ENCODE measurements at places on chromosomes 3 and 15.

DNA sequence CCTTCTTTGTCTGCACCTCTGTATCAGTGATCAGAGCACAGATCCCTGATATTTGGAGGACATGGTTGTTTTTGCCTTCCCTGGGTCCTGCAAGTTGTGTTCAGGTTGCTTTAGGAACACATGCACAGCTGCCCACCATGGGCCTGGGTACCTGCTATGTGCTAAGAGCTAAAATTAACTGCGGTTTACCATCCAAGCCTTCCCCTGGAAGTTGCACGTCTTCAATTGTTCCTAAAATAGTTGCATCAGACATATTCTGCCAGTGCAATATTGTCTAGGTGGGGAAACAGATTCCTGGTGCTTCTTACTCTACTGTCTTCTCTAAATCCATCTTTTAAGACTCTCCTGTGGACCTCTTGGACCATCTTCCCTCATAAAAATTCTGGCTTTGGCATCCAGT is 80.9 kb downstream of the PDE8A start:
- DNase-seq, result no peak

DNA sequence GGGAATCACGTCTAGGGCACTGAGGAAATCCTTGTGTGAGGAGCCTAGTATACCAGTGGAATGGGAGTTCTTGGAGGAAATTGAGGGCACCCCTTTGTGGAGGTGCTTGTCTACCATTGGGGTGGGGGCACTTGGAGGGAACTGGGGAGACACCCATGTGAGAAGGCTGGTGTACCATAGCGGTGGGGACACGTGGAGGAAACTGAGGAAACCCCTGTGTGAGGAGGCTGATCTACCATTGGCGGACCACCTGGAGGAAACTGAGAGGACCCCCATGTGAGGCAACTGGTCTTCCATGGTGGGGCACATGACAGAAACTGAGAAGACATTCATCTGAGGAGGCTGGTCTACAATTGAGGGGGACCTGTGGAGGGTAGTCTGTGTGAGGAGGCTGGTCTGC is 164.5 kb downstream of the FBLN2 start:
- DNase-seq, result no peak

DNA sequence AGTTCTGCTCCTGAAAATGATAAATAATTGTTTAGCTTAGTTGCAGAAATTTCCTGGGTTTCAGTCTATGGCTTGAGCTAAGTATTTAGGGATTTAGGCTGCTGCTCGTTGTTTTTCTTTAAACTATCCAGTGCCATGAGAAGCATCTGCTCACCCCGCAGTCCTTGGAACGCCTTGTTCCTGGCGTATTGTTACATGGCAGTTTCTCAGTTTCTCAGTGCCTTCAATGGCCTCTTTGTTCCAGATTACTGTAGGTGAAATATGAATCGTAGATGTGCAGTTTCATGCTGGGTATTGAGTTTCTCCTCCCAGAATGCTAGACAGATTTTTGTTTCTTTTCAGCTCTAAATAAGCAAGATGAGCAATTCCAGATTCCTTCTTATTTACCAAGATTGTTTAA is 269.5 kb upstream of the GBE1 start:
- no peak for DNase-seq

- no peak for DNase-seq
Observed at GRCh38 chr3:35183927-35184675, 455.2 kb upstream of the ARPP21 start.

- no peak for DNase-seq
Observed at GRCh38 chr3:13166243-13167063, 93.2 kb upstream of the IQSEC1 start.

GRCh38 chr3:125128861-125129501 is 73.2 kb upstream of the HEG1 start:
- DNase-seq, result no peak

DNA sequence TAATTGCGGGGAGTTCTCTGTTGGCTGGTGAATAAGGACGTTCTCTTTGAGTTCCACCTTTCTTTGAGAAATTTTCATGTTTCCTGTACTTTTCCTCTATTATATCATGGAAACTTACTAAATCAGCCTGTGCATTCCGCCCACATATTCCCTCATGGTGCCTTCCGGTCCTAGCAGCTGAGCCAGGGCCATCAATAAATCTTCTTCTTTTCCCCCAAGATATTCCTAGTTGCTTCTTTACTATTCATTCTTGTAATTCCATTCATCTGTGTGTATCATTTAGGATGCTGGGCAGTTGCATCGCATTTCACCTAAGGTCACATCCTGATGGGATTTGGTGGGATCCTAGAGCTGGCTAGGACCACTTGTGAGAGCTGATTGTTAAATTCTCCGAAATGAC is 139.2 kb downstream of the RBMS3 start:
- DNase-seq, result no peak

DNA sequence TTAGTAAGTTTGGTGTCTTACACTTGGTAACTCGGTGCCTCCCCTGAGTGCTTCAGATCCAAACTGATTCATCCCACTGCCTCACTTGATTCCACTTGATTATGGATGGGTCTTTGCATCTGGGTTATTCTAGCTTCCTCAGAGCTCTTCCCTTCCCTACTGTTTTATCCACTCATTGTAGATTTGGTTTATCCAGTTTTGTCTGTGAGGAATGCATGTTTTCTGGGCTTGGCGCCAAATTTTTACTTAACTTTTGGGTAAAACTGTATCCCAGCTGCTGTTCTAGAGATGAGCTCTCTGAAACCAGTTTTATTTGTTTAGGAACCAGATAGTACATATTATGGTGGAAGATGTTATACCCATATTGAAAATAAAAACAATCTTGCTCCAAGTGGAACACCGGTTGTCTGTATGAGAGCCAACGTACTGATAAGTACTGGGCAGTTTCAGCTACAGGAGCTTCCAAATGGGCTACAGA is 20.9 kb downstream of the RAD54L2 start:
- no peak for DNase-seq

- no peak for DNase-seq
Observed at GRCh38 chr3:148551767-148552260, 145.9 kb upstream of the AGTR1 start.

- DNase-seq, result no peak
Observed at GRCh38 chr3:27943106-27943505, 221.0 kb upstream of the EOMES start.

DNA sequence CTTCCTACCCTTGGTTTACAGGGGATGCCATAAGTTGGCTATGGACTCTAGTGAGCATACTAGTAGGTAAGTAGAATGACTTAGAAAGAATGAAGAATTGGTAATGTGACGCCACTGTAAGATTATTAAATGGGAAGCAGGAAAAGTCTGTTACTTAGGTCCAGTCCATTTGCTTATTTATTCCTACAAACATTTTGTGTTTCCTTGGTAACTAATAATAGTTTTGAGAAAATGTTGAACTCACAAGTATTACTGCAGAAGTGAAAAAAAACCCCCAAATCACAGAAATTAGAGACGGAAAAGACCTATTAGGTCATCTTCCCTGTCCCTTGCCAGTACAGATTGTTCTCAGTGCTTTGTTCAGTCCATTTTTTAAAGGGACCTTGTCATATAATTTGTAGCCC is 63.5 kb downstream of the CMSS1 start:
- no peak for DNase-seq

- no peak for DNase-seq
Observed at GRCh38 chr3:171165499-171165921, 139.0 kb upstream of the SLC2A2 start.

- DNase-seq, result no peak
Observed at GRCh38 chr3:107579371-107579770, 56.6 kb downstream of the BBX start.

DNA sequence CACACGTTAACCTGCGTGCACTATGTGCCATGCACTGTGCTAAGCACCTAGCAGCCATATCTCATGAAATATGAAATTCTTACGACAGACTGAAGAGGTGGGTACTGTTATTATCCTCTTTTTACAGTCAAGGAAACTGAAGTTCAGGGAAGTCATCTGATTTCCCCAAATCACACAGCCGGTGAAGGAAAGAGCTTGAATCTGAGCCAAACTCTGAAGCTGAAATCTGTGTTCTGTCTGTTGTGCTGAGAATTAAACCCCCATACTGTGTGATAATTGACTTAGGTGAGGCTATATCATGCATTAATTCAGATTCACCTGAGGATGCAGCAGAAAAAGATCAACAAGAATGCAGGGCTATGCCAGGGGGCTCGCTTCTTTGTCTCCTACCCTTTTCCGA is 475 bp downstream of the FAM107A start:
- no peak for DNase-seq

GRCh38 chr3:140199743-140200142 is 264.8 kb downstream of the CLSTN2 start:
- no peak for DNase-seq

DNA sequence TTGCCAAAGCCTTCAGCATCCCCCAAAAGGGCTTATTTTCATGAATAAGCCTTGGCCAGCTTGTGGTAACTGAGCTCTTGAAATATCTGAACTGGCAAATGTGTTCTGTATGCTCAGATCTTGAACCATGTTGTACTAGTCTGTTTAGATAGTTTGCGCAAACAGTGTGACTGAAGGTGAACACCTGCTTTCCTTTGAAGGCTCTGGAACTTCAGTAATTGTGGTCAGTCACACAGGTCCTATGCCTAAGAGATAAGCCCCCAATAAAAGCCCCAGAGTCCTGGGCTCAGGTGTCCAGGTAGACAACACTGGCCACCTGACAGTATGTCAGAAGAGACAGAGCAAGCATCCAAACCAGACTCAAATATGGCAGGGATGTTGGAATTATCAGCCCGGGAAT is 5.4 kb downstream of the TUBGCP5 start:
- peak; percentile 43 for DNase-seq
